ENCODE measurements at places on chromosomes 11 and 22. TPM values are rescaled to one million over a fixed set of nuclear protein-coding genes. Genes with fewer than 3 reads are reported as not detected.

GRCh38 chr22:32677876-32678275 is 123.6 kb upstream of the TIMP3 start:
- H3K4me3 ChIP-seq, result no peak overlapping the region
- no peaks in the 10 kb centered on the region for H3K36me3 ChIP-seq
- peaks cover 26% of the 10 kb centered on the region for H3K27me3 ChIP-seq
- DNase-seq, result no peak
- H3K27ac ChIP-seq, result no peak overlapping the region
- no peaks in the 10 kb centered on the region for H3K4me1 ChIP-seq

GRCh38 chr11:74720596-74721478 is 10.4 kb downstream of the CHRDL2 start:
- H3K36me3 ChIP-seq, result no peaks in the 10 kb centered on the region
- no peak for DNase-seq
- H3K27ac ChIP-seq, result no peak overlapping the region
- H3K4me1 ChIP-seq, result no peaks in the 10 kb centered on the region

JAML gene
- total RNA-seq, result 155 TPM

ROBO4 gene
- total RNA-seq, result not detected

RFPL3 gene
- not detected for total RNA-seq

SCGB2A2 gene
- total RNA-seq, result not detected

CRYBA4 gene
- not detected for total RNA-seq

GRCh38 chr11:120746836-120747609 is 235.5 kb downstream of the GRIK4 start:
- H3K36me3 ChIP-seq, result no peaks in the 10 kb centered on the region
- H3K4me1 ChIP-seq, result no peaks in the 10 kb centered on the region
- H3K4me3 ChIP-seq, result no peak overlapping the region
- H3K27ac ChIP-seq, result no peak overlapping the region
- peaks cover 8% of the 10 kb centered on the region for H3K27me3 ChIP-seq

GRCh38 chr11:78300108-78300839 is 111.6 kb downstream of the USP35 start:
- H3K4me3 ChIP-seq, result no peak overlapping the region
- no peaks in the 10 kb centered on the region for H3K36me3 ChIP-seq
- peaks cover 17% of the 10 kb centered on the region for H3K4me1 ChIP-seq

DNA sequence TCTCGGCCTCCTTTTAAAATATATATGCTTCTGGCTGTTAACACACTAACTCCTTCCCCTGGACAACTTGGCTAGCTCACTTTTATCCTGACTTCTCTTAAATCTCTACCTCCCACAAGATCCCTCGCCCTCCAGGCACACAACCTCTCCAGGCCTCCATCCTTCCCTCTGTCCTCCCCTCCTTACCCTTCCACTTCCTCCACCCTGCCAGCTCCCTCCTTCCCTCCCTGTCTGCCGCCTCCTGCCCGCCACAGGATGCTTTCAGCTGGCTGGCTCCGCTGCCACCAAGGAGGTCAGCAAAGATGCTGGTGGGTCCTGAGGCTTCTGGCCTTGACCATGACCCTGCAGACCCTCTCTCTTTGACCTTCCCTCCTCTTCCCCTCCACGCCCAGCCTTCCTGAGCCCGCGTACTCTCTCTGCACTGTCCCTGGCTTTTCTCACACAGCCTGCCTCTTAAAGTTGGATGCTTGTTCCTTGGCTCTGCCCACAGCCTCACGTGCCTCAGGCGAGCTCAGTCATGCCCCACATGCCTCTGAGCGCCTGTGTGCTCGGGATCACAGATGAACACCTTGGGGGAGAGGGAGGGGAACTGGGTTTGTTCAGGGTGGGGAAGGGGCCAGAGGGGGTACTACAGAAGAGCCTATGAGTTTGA is 6.7 kb downstream of the NFAM1 start:
- no peak for DNase-seq
- no peak overlapping the region for H3K4me3 ChIP-seq
- peaks cover 8% of the 10 kb centered on the region for H3K27me3 ChIP-seq
- H3K36me3 ChIP-seq, result no peaks in the 10 kb centered on the region
- H3K4me1 ChIP-seq, result no peaks in the 10 kb centered on the region
- no peak overlapping the region for H3K27ac ChIP-seq

GGT1 gene
- 39.5 TPM for total RNA-seq
